CD4-positive, alpha-beta T cell (primary cell): ENCODE measurements at places on chromosomes 2 and 18.

GRCh38 chr18:6018671-6019070, 123.3 kb upstream of the TMEM200C start:
- H3K4me3 ChIP-seq: no peak overlapping the region
- H3K36me3 ChIP-seq: no peaks in the 10 kb centered on the region
- no peaks in the 10 kb centered on the region for H3K4me1 ChIP-seq
- H3K27me3 ChIP-seq: no peaks in the 10 kb centered on the region

GRCh38 chr18:46166261-46166970, 62.2 kb downstream of the HAUS1 start:
- no peak overlapping the region for H3K27ac ChIP-seq
- peaks cover 12% of the 10 kb centered on the region for H3K4me1 ChIP-seq
- H3K27me3 ChIP-seq: no peaks in the 10 kb centered on the region
- DNase-seq: no peak
- no peak overlapping the region for H3K4me3 ChIP-seq
- H3K36me3 ChIP-seq: no peaks in the 10 kb centered on the region

DNA sequence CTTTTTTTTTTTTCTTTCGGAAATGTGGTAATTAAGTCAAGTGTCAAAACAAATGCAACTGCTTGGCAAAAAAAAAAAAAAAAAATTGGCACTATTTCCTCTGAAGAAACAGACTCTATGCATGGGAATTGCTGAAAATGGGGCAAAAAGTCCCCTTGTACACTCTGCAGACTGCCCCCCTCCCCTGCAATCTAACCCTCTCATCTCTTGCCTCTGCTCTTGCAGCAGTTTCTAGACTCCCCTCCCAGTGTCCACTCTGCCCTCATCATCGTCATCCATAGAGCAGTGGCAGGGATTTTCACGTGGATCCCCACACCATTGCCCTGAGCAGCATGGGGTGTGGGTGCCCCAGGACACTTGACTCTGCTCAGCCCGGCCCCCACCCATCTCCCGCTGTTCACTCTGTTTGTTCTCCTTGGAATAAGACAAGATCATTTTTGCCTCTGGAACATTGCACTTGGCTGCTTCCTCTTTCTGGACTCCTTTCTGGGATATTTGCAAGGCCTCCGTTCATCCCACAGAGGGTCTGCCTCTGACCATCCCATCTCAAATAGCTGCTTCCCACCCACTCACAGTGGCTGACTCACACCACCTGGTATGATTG, 213.9 kb downstream of the ACKR3 start:
- H3K4me1 ChIP-seq: no peaks in the 10 kb centered on the region
- peaks cover 4% of the 10 kb centered on the region for H3K27me3 ChIP-seq
- no peak overlapping the region for H3K27ac ChIP-seq
- no peaks in the 10 kb centered on the region for H3K36me3 ChIP-seq
- no peak overlapping the region for H3K4me3 ChIP-seq

GRCh38 chr2:166343467-166343866, 32.3 kb downstream of the SCN9A start:
- H3K4me3 ChIP-seq: no peak overlapping the region
- no peak overlapping the region for H3K27ac ChIP-seq
- no peaks in the 10 kb centered on the region for H3K4me1 ChIP-seq
- no peaks in the 10 kb centered on the region for H3K27me3 ChIP-seq

DNA sequence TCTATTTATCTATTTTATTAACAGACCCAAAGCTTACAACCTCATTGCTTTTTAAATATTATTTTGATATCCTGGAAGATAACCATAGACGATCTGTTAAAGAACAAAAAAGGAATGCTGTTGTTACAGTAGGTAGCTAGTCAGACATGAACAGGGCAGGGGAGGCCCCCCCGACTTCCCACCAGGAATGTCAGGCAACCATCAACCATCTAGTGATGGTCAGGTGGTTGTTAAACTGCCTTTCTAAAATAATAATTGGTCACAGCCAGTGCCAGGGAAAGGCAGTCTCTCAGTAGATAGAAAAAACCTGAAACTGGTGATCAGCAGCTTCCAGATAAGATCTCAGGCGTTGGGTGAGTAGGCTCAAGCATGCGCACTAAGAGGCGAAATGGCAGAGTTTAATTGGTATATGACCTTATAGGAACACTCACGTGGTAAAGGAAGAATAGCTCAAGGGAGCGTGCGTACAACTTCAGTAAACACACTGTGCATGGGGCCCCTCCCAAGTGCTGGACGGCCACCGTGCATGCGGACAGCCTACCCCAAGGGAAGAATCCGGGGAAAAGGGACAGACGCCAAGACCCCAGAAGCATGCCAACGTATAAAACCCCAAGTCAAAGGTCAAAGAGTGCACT, 32.5 kb upstream of the CCL20 start:
- no peak overlapping the region for H3K27ac ChIP-seq
- H3K27me3 ChIP-seq: no peaks in the 10 kb centered on the region
- H3K36me3 ChIP-seq: no peaks in the 10 kb centered on the region
- peak; percentile 23 for DNase-seq
- peaks cover 2% of the 10 kb centered on the region for H3K4me1 ChIP-seq
- H3K4me3 ChIP-seq: no peak overlapping the region

GRCh38 chr2:108632332-108633160, 86.7 kb upstream of the RANBP2 start:
- H3K4me1 ChIP-seq: peaks cover 66% of the 10 kb centered on the region
- peak overlapping the region; percentile 16 for H3K27ac ChIP-seq
- DNase-seq: no peak
- H3K4me3 ChIP-seq: no peak overlapping the region

DNA sequence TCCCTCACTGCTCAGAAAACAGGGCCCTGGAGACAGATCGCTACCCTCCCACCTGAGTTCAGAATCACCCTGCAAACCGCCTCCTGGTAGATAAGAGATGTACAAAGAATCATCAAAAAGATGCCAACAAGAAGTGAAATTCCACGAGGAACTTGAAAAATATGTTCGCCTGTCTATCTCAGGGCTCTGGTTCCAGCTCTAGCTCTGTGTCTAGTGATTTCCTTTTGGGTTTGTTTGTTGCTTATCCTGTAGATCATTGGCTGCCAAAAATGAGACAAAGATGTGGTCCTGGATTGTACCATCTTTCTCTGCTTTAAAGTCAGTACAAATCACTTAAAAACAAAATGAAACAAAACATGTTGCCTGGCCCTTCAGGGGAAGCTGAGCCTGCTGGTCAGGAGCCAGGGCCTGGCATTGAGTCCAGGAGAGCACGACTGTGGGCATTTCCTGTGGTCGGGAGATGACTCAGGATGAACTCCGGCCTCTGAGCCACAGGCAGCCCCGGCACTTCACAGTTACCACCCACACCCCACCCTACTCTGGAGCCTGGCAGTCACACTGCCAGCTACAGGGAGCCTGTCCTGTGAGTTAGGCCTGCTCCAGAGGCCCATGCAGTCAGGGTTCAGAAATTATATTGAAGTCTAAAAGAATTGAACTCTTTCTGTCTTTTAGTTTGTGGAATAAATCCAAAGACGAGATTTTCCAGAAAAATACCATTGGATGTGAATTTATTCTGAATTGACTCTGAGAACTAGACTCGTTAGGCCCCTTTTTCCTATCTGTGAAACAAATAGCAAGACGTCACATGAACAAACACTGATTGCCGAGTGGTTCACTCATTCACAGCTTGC, 8.0 kb upstream of the ITGB6 start:
- H3K27ac ChIP-seq: no peak overlapping the region
- DNase-seq: peak; percentile 38
- H3K36me3 ChIP-seq: no peaks in the 10 kb centered on the region
- H3K27me3 ChIP-seq: no peaks in the 10 kb centered on the region
- no peak overlapping the region for H3K4me3 ChIP-seq
- no peaks in the 10 kb centered on the region for H3K4me1 ChIP-seq

GRCh38 chr2:21657445-21657844, 533.7 kb downstream of the TDRD15 start:
- H3K4me3 ChIP-seq: no peak overlapping the region
- DNase-seq: no peak
- H3K27me3 ChIP-seq: no peaks in the 10 kb centered on the region
- no peak overlapping the region for H3K27ac ChIP-seq
- H3K4me1 ChIP-seq: no peaks in the 10 kb centered on the region
- no peaks in the 10 kb centered on the region for H3K36me3 ChIP-seq

DNA sequence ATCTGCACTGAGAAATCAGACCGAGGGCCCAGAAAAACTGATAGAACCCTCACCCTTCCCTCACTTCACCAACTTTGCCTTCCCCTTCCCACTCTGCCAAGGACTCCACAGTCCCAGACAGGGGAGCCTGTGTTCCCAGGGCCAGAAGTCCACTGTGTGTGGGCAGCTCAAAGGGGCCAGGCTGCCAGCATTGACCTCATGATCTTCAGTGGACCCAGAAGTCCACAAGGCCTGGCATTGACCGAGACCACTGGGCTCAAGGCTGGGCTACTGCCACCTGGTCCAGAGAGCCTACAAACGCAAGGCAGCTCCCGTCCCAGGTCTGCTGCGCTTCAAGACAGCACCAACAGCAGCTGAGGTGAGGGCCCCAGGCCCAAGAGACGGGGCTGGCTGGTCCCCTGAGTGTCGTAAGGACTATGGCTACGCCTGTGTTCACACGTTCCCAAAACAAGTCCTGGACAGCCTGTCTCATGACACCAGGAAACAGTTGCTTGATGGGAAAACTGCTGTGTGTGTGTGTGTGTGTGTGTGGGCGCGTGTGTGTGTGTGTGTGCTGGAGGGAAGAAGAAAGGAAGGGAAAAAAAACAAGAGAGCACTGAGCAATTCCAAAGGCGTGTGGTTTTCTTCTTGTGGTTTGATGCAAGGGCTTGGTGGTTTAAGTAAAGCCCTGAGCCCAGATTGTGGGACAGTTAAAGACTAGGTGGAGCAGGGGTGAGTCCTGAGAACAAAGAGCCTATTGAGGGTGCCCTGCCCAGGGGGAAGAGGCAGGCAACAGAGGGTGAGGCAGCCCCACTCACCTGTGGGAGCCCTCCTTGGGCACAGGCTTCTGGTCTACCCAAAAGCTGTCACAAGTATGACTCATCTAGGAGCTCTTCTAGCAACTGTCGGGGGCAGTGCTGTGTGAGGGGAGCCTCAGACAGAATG, 46.6 kb upstream of the ZBTB7C start:
- peaks cover 37% of the 10 kb centered on the region for H3K27me3 ChIP-seq
- H3K4me3 ChIP-seq: no peak overlapping the region
- no peak overlapping the region for H3K27ac ChIP-seq
- H3K4me1 ChIP-seq: peaks cover 37% of the 10 kb centered on the region

- H3K27me3 ChIP-seq: no peaks in the 10 kb centered on the region
- H3K4me1 ChIP-seq: no peaks in the 10 kb centered on the region
- no peak overlapping the region for H3K4me3 ChIP-seq
- DNase-seq: no peak
Measured at GRCh38 chr2:19541884-19542283, 183.5 kb upstream of the OSR1 start.

GRCh38 chr2:20186078-20186854, 38.7 kb downstream of the SDC1 start:
- DNase-seq: no peak
- peaks cover 6% of the 10 kb centered on the region for H3K27me3 ChIP-seq
- no peak overlapping the region for H3K27ac ChIP-seq
- no peaks in the 10 kb centered on the region for H3K4me1 ChIP-seq
- no peaks in the 10 kb centered on the region for H3K36me3 ChIP-seq
- H3K4me3 ChIP-seq: no peak overlapping the region

DNA sequence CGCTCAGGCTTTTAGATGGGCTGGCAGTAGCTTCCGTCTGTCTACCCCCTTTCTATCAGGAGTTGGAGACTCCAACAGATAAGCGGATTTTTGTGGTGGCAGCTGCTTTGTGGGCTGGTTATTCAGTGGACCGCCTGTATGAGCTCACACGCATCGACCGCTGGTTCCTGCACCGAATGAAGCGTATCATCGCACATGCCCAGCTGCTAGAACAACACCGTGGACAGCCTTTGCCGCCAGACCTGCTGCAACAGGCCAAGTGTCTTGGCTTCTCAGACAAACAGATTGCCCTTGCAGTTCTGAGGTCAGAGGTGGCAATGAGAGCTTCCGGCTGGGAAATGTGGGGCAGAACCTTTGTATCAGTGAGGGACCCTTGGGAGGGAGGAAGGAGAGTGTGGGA, 14.8 kb downstream of the CAD start:
- no peak overlapping the region for H3K4me3 ChIP-seq
- no peak overlapping the region for H3K27ac ChIP-seq
- no peaks in the 10 kb centered on the region for H3K27me3 ChIP-seq
- no peak for DNase-seq
- H3K4me1 ChIP-seq: no peaks in the 10 kb centered on the region

DNA sequence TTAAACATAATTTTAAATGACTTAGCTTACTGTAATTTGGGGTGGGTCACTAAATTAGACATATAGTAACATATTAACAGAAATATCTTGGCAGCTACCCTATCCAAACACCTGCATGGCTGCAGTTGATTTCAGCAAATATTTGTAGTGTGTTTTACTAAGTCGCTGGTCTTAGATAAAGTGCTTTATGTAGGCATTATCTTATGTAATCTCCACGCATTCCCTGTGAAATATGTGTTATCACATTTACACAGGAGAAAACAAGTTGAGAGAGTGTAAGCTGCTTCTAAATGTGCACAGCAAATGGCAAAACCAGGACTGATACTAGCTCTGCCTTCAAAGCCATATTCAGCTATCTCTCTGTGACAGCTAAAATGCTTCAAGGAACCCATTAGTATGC, 72.0 kb downstream of the NYAP2 start:
- H3K27ac ChIP-seq: no peak overlapping the region
- no peaks in the 10 kb centered on the region for H3K27me3 ChIP-seq
- no peaks in the 10 kb centered on the region for H3K4me1 ChIP-seq
- H3K4me3 ChIP-seq: no peak overlapping the region
- DNase-seq: no peak
